ENCODE measurements at places on chromosomes 3 and 15.

- DNase-seq, result no peak
Observed at GRCh38 chr3:39396690-39397089, 9.8 kb upstream of the RPSA start.

DNA sequence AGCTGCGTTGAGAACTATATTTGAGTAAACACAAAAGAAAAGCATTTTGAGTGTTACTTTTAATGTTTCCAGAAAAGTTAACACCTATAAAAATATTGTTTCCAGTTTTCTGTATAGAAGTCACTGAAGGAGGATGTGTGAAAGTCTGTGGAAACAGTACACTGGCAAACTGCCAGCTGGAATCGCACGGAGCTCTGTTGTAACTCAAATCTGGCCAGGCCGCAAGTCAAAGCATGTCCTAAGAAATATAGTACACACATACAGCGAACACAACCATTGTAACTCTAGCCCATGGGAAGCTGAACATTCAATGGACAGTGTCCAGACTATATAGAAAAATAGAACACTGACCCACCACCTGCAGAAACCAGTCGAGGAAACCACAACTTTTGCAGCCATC lies 657.2 kb downstream of the FHIT start:
- no peak for DNase-seq

DNA sequence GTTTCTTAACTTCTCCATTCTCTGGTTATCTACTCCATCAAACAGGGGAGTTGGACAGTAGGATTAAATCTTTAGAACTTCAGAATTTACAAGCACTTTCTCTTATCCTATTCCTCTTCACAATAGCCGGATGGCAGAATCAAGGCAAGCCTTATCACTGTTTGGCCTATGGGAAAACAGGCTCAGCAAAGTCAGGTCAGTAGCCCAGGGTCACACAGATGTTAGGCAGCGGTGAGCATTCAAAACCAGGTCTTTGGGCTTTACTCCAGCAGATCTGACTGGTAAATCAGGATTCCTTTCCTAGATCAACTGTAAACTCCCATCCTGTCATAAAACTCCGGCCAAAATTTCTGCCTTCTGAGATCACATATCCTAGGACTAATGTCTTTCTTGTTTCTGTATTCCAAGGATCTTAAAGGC lies 258.4 kb downstream of the OPA1 start:
- DNase-seq, result no peak

GRCh38 chr15:82730022-82730530 lies 20.4 kb upstream of the AP3B2 start:
- no peak for DNase-seq

DNA sequence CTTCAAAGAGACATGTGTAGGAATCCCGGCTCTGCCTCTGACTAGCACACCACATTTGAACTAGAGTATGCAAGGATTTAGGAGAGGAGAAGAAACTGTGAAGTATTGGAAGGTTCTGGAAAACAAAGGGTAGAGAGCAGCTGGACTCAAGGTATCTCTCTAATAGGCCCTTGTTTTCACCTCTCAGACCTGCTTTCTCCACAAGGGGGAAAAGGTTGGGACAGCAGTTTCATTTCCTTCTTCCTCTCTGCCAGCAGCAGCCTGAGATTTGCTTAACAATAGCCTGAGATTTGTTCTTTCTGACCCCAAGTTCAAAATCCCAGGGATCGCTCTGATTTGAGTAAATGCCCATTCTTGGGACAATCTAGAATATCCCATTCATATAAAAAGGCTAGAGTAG lies 430.6 kb upstream of the MCTP2 start:
- DNase-seq, result no peak

GRCh38 chr3:124845406-124845805 lies 41.8 kb downstream of the ITGB5 start:
- DNase-seq, result no peak

- no peak for DNase-seq
Observed at GRCh38 chr15:65612949-65613744, 2.2 kb upstream of the INTS14 start.

DNA sequence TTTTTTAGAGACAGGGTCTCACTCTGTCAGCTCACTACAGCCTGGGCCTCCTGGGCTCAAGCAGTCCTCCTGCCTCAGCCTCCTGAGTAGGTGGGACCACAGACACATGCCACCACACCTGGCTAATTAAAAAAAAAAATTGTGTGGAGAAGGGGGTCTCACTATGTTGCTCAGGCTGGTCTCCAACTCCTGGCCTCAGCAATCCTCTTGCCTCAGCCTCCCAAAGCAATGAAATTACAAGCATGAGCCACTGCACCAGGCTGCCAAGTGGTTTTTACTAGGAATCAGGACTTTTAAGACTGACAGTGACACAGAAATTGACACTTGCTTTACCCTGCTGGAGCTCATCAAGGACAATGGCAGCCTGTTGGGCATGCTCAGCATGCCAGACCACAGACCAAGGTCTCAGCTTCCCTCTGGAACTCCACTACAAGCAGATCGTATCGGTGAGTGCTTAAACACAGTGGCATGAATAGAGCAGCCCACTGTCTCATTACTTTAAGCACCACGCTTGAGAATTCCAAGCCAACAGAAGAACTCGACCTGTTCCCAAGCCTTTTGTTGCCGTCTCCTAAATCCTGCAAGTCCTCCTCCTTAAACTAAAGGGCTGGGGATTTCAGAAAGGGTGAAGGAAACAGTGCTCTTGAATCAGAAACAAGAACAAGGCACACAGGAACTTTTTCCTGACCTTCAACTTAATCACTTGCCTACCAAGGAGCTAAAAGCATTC lies 41.4 kb downstream of the EOMES start:
- no peak for DNase-seq

DNA sequence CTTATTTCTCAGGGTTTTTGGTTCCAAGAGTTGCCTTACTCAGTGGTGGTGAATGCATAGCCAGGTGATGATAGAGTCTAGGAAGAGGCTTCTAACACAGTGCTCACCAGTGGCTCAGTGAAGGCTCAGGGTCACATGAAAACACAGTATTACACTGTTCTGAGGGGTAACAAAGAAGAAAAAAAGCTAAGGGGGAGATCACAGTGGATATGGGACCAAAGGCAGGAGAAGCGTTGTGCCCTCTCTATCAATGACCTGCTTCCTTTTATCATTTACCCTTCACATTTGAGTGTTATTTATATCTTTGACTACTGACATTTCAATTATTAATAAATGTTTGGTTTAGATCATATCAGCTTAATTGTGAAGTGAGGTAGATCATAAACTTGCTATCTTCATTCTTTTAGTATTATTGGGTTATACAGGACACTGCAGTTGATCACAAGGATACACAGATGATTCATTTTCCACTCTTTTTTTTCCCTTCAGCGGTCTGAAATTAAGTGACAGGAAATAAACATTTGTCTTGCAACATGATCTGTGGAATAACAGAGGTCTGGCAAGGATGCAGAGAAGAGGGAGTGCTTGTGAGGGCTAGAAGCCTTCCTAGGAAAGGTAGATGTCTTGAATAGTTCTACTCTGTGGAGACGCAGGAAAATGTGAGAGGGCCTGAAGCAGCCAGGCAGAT lies 171.7 kb downstream of the C3orf38 start:
- DNase-seq, result no peak

- no peak for DNase-seq
Observed at GRCh38 chr15:56325186-56325585, 40.0 kb upstream of the TEX9 start.

- DNase-seq, result no peak
Observed at GRCh38 chr3:41525303-41526064, 326.2 kb downstream of the CTNNB1 start.

- no peak for DNase-seq
Observed at GRCh38 chr15:34059946-34060345, 20.9 kb upstream of the AVEN start.

- no peak for DNase-seq
Observed at GRCh38 chr3:6260551-6261191, 600.2 kb upstream of the GRM7 start.

DNA sequence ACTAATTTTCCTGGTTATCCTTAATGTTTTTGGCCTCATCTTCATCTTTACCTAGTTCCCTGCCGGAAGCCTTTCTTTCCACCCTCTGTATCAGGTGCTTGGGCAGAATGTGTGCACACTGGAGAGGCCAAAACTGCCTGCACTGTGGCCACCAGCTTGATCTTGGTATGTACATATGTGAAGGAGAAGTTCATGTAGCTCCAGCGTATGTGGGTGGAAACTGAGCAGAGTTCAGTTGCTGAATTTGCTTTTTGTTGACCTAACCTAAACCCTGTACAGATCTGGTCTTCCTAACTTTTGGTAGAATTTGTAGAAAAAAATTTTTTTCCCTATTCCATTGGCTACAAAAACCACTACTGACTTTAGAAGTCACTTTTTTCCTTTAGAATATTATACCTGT lies 65.9 kb upstream of the IGSF10 start:
- DNase-seq, result no peak

- no peak for DNase-seq
Observed at GRCh38 chr3:82137861-82138260, 376.4 kb upstream of the GBE1 start.

- peak; percentile 20 for DNase-seq
Observed at GRCh38 chr15:40695469-40695890, 506 bp downstream of the RAD51 start.

DNA sequence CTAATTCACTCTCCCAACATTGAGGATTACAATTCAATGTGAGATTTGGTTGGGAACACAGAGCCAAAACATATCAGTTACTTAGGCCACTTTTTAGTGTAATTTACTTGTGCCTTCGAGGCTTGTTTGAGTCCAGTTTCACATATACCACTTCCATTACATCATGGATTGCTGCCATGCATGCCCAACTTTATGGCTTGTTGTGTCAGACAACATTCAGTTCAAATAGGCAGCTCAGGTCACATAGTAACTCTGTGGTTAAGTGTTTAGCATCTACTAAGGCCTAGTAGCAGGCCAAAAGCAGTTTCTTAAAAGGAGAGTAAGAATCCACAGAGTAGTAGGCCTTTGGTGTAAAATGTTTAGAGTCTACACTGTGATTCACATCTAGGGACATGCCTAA lies 164.3 kb upstream of the GMNC start:
- DNase-seq, result no peak

DNA sequence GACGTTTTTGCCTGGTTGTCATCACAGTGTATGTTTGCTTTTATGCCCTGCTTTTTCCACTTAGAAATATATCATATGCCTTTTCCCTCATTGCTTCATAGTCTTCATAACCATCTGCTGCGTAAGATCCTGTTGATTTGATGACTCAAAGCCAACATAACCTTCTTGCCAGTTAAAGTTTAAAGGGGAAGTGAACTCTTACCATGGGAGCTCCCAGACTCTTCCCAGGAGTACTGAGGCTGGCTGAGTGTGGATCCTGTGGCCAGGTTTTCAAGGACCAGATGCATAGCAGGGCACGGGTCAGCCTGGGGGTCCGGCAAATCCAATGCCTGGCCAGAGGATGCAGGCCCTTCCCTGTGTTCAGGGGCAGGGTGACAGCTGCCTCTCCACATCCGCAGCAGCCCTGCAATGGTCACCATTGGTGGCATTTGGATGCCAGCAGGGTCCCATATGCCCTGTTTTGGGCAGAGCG lies 42.0 kb upstream of the SACM1L start:
- DNase-seq, result peak; percentile 56

GRCh38 chr3:15989419-15989818 lies 185.1 kb upstream of the GALNT15 start:
- no peak for DNase-seq

DNA sequence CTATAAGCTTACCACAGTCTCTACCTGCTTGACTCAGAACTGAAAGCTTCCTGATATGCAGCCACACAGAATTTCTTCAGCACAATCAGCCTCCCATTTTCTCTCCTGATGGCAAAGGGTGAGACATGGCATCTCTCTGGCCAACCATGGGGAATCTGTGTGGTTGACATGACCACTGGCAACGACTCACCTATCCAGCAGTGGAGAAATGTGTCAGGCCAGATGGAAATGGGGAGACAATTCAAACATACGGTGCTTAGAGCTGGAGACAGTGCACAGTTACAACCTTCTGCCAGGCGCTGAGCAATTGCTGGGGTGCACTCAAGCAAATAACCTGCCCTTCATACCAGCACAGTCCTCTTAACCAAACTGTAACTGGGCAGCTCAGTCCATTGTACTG lies 3.6 kb downstream of the ZNF385D start:
- DNase-seq, result no peak

DNA sequence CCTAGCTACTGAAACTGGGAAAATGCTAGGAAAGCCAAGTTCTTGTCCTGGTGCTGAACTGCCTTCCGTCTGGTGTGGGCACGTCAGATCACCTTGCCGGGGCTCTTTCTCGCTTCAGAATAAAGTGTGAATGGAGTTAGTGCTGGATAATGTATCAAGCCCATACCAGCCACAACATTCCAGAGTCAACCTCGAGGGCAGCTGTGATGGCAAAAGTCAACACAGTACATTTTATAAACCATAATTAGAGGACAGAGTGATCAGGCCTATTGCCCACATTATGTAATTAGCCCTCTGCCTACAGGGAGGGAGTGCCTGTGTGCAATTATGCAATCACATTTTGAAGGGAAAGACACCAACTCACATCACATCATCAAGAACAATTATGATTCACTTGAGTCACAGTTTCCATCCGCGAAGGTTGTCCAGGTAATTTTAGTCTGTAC lies 165.2 kb downstream of the RORA start:
- no peak for DNase-seq

GRCh38 chr15:53490341-53490740 lies 269.1 kb downstream of the WDR72 start:
- no peak for DNase-seq

- DNase-seq, result no peak
Observed at GRCh38 chr15:31228980-31229826, 97.4 kb upstream of the KLF13 start.

- no peak for DNase-seq
Observed at GRCh38 chr3:15316998-15317435, 15.4 kb downstream of the SH3BP5 start.

- DNase-seq, result no peak
Observed at GRCh38 chr3:123586968-123587367, 2.1 kb upstream of the HACD2 start.

All from 8988T (cell line).